ENCODE measurements at places on chromosomes 7 and 10. TPM values are rescaled to one million over a fixed set of nuclear protein-coding genes. Genes with fewer than 3 reads are reported as not detected.

Gene PLAU
- total RNA-seq: 38.3 TPM

Gene TFPI2
- total RNA-seq: 3.2 TPM

Gene C7orf57
- not detected for total RNA-seq

Gene RAPGEF5
- total RNA-seq: 21.2 TPM

Gene SFTPA1
- total RNA-seq: 11.9 TPM

Gene GIMAP4
- total RNA-seq: 33.0 TPM

Gene STAG3
- total RNA-seq: 0.50 TPM

Gene OAT
- total RNA-seq: 139 TPM

- H3K36me3 ChIP-seq: no peaks in the 10 kb centered on the region
- no peak for DNase-seq
- H3K27ac ChIP-seq: no peak overlapping the region
- no peak overlapping the region for H3K4me3 ChIP-seq
These were observed 85.4 kb downstream of the HDAC9 start for GRCh38 chr7:18580950-18581349.

DNA sequence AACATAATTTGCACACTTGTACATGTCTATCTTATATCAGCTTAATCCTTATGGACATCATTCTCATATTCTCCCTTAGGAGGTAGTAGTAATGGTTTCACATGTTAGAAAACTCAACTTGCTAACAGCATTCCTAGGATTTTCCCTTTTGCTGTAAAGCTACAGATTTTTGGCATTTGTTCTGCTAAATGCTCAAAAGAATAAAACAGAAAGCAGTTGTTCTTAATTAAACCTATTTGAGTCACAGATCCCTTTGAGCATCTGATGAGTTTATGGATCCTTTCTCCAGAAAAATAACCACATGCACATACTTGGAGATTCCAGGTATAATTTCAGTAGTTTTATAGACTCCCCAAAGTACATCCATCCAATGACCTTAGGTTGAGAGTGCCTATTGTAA, 122.9 kb upstream of the BET1 start:
- H3K36me3 ChIP-seq: no peaks in the 10 kb centered on the region
- no peaks in the 10 kb centered on the region for H3K27me3 ChIP-seq
- no peak overlapping the region for H3K4me3 ChIP-seq
- no peak for DNase-seq
- H3K27ac ChIP-seq: no peak overlapping the region
- H3K4me1 ChIP-seq: no peaks in the 10 kb centered on the region

DNA sequence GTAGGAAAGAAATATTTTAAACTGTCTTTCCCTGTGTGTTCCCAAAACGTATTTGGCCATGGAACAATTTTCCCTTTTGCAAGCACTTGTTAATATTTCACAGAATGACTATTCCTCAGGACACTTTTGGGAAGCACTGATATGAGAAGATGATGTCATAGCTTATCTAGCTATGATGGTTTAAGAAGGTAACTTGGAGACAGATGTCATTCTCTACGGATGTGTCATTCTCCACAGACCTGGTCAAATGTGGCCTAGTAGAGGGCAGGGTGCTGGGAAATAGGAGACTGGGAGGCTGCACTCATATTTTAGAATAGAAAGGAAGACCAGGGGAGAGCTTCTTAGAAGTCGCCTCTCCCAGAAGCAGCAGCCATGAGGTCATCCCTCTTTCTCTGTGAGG, 220.7 kb upstream of the GLI3 start:
- H3K27ac ChIP-seq: no peak overlapping the region
- H3K27me3 ChIP-seq: no peaks in the 10 kb centered on the region
- H3K36me3 ChIP-seq: no peaks in the 10 kb centered on the region
- no peak overlapping the region for H3K4me3 ChIP-seq

DNA sequence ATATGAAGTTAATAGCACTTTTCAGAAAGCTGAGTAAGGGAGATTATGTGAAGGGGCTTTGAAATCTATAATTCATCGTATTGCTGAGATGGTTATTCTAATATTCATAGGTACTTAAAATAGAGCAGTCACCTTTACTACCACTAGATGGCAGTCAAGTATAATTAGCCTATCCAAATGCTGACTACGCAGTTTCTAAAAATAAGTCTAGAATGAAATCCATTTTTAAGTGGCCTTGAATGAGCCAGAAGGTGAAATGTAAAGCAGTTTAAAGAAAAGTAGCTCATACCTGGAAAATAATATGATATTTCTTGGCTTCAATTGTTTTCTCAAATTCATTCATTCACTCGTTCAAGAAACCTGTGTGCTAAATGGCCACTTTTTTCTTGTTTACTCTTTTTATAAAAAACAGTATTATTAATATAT, 1277.1 kb downstream of the GATA3 start:
- DNase-seq: no peak
- H3K4me1 ChIP-seq: no peaks in the 10 kb centered on the region
- no peaks in the 10 kb centered on the region for H3K36me3 ChIP-seq

- DNase-seq: no peak
- H3K36me3 ChIP-seq: no peaks in the 10 kb centered on the region
- H3K27me3 ChIP-seq: no peaks in the 10 kb centered on the region
- H3K4me1 ChIP-seq: peaks cover 9% of the 10 kb centered on the region
- H3K4me3 ChIP-seq: no peak overlapping the region
These were observed 186.8 kb upstream of the CXCL12 start for GRCh38 chr10:44571701-44572100.

DNA sequence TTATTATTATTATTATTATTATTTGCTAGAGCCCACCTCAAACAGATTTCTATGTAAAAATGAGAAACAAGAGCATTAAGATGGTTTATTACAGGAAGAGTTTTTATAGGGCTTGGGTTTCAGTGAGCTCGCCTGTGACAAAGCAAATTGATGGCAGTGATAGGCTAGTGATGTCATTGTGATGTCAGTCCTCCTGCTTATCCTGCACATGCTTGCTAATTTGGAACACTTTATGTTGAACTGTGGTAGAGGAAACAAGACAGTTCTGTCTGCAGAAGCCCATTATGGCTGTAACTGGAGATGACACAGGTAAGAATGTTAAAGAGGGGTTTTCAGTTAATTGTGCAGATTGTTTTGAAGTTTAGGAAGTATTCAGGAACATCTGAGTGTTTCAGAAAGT, 68.3 kb downstream of the CREM start:
- H3K27ac ChIP-seq: peak overlapping the region; percentile 88
- DNase-seq: no peak
- no peaks in the 10 kb centered on the region for H3K27me3 ChIP-seq
- no peaks in the 10 kb centered on the region for H3K36me3 ChIP-seq

- H3K4me3 ChIP-seq: no peak overlapping the region
- H3K36me3 ChIP-seq: no peaks in the 10 kb centered on the region
- DNase-seq: no peak
- no peak overlapping the region for H3K27ac ChIP-seq
These were observed 58.2 kb upstream of the DGKB start for GRCh38 chr7:14960721-14961120.

GRCh38 chr7:116228241-116228640, 17.9 kb downstream of the TES start:
- no peak for DNase-seq
- H3K27ac ChIP-seq: peak overlapping the region; percentile 87
- H3K4me3 ChIP-seq: no peak overlapping the region
- peaks cover 95% of the 10 kb centered on the region for H3K4me1 ChIP-seq
- H3K27me3 ChIP-seq: no peaks in the 10 kb centered on the region

- H3K4me1 ChIP-seq: peaks cover 55% of the 10 kb centered on the region
- no peaks in the 10 kb centered on the region for H3K36me3 ChIP-seq
- H3K27me3 ChIP-seq: no peaks in the 10 kb centered on the region
- no peak for DNase-seq
- no peak overlapping the region for H3K4me3 ChIP-seq
These were observed 12.2 kb upstream of the BMPR1A start for GRCh38 chr10:86744067-86744725.

DNA sequence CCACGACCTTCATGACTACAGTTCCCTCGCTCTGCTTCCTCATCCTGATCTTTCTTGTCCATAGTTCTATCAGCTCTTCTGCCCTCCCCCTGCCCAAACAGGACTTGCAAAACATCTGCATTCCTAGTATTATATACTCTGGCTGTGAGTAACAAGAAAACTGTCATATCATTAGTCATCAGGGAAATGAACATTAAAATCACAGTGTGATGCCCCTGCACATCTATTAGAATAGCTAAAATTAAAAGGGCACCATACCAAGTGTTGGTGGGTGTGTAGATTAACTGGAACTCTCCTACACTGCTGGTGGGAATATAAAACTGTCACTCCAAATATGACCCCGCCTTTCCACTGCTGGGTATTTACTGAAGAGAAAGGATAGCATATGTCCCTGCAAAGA, 141.8 kb downstream of the C7orf25 start:
- no peaks in the 10 kb centered on the region for H3K36me3 ChIP-seq
- peaks cover 13% of the 10 kb centered on the region for H3K4me1 ChIP-seq
- H3K27ac ChIP-seq: no peak overlapping the region

GRCh38 chr7:40544871-40545303, 410.1 kb downstream of the SUGCT start:
- H3K27ac ChIP-seq: no peak overlapping the region
- no peaks in the 10 kb centered on the region for H3K4me1 ChIP-seq
- H3K36me3 ChIP-seq: no peaks in the 10 kb centered on the region
- no peaks in the 10 kb centered on the region for H3K27me3 ChIP-seq
- no peak for DNase-seq

GRCh38 chr7:43637114-43637806, 54.4 kb downstream of the STK17A start:
- peaks cover 14% of the 10 kb centered on the region for H3K36me3 ChIP-seq
- H3K4me1 ChIP-seq: peaks cover 55% of the 10 kb centered on the region
- H3K27me3 ChIP-seq: no peaks in the 10 kb centered on the region
- no peak for DNase-seq
- H3K4me3 ChIP-seq: no peak overlapping the region

- no peak overlapping the region for H3K27ac ChIP-seq
- no peak for DNase-seq
- no peaks in the 10 kb centered on the region for H3K36me3 ChIP-seq
- H3K27me3 ChIP-seq: no peaks in the 10 kb centered on the region
- no peak overlapping the region for H3K4me3 ChIP-seq
These were observed 51.5 kb upstream of the ITGB1 start for GRCh38 chr10:33009244-33010131.

GRCh38 chr10:81967716-81968115, 92.7 kb downstream of the NRG3 start:
- no peak overlapping the region for H3K4me3 ChIP-seq
- H3K27ac ChIP-seq: no peak overlapping the region
- H3K36me3 ChIP-seq: no peaks in the 10 kb centered on the region
- no peaks in the 10 kb centered on the region for H3K27me3 ChIP-seq
- H3K4me1 ChIP-seq: no peaks in the 10 kb centered on the region

DNA sequence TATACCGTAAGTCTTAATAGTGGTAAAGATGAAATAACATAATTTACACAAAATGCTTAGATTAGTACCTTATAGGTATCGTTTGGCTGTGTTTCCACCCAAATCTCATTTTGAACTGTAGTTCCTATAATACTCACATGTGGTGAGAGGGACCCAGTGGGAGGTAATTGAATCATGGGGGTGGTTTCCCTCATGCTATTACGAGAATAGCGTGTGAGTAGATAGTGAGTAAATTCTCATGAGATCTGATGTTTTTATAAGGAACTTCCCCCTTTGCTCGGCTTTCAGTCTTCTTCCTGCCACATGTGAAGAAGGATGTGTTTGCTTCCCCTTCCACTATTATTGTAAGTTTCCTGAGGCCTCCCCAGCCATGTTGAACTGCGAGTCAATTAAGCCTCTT, 426.3 kb upstream of the POT1 start:
- H3K4me1 ChIP-seq: no peaks in the 10 kb centered on the region
- DNase-seq: no peak
- H3K27me3 ChIP-seq: no peaks in the 10 kb centered on the region
- H3K27ac ChIP-seq: no peak overlapping the region
- no peaks in the 10 kb centered on the region for H3K36me3 ChIP-seq

DNA sequence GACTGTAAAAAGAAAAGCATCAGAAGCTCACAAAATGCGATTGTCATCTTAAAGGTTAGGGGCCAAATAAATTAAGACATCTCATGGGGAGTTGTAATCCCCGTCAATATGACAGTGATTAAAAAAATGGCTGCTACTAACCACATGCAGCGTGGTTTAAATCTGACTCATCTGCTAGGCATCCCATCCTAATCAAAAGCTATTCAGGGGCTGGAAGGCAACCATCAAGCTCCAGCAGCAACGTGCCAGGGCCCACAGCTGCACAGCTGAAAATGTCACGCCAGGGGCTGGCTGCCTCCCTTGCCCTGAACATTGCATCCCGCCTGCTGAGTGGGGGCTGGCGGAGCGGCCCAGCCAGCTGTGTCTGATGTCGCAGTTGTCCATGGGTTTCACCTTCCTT, 66.3 kb upstream of the FRMD4A start:
- no peak for DNase-seq
- H3K4me3 ChIP-seq: no peak overlapping the region
- H3K36me3 ChIP-seq: no peaks in the 10 kb centered on the region
- peaks cover 11% of the 10 kb centered on the region for H3K4me1 ChIP-seq
- H3K27me3 ChIP-seq: no peaks in the 10 kb centered on the region

DNA sequence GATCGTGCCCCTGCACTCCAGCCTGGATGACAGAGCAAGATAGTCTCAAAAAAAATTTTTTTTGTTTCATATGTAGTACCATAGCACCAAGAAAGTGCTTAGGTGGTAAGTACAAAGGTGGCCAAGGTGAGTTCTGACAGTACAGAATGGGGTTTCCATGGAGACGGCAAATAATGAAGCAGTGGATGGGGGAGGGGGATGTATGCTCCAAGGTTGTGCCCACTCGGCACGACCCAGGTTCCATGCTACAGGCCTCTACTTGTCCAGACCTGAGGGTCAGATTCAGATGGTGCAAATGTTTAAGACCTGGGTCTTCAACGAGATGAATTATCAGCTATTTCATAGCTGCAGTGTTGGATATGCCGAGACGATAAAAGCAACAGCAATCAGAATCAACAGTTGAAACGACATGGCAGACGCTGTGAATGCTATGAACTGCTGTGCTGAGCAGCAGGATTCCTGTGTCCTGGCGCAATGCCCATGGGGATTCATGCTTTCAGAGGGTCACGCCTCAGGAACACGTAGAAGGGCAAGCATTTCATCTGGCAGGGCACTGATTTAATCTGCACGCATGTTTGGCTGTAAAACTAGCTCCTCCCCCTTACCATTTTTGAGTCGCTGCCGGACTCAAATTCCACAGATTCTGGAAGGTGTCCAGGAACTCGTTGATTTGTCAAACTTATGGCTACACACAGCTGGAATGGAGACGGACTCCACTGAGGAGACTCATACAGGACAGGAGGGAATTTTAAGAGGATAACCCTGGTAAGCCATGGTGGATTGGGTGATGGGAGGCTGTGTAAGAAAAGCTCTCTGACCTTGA, 256.5 kb downstream of the FRMD4A start:
- H3K27me3 ChIP-seq: no peaks in the 10 kb centered on the region
- peak overlapping the region; percentile 28 for H3K4me3 ChIP-seq
- DNase-seq: peak; percentile 93
- peaks cover 18% of the 10 kb centered on the region for H3K4me1 ChIP-seq

- H3K36me3 ChIP-seq: no peaks in the 10 kb centered on the region
- H3K27me3 ChIP-seq: no peaks in the 10 kb centered on the region
- no peak for DNase-seq
- H3K4me1 ChIP-seq: peaks cover 21% of the 10 kb centered on the region
These were observed at the start of gene NRP1 for GRCh38 chr10:33334153-33334804. Gene NRP1, minus strand, starts transcription at chr10:33334667. Its CDS starts 285 bp downstream, at chr10:33334382.
